ENCODE measurements at places on chromosomes 2 and 18. TPM values are rescaled to one million over a fixed set of nuclear protein-coding genes. Genes with fewer than 3 reads are reported as not detected.

- DNase-seq, result no peak
Observed at GRCh38 chr2:69689466-69689865, 45.9 kb upstream of the AAK1 start.

DNA sequence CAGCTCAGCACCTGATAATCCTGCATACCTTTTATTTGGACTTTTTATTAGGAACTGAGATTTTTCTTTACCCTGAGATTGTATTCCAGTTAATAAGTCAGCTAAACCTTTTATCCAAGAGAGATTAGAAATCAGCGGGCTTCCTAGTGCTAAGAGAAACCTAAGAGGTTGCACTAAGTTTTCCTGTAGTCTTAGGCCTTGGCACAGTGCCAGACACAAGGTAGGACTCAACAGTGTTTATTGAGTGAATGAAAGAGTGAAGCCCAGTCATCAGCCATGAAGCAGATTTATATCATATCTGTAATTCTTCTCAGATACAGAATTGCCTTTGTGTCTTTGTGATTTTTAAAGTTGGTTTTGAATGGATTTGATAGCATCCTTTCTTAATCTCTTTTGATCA, 13.6 kb downstream of the OTX1 start:
- no peak for DNase-seq

DNA sequence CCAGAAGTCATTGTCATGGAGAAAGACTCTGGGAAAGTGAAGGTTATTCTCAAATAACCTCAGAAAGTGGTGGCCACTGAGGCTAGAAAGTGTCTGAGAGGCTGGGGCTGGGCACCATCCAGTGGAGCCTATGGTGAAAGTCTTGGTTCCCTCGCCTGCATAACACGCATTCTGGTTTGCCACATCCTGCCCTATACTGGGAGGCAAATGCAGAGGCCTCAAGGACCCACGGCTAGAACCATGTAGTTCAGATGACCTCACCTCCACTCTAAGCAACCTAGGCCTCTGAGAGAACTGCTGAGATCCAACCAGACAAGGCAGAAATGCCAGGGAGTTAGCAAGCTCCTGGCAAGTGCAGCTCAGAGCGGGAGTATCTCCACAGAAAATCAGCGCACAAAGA, 5.1 kb downstream of the ITGB6 start:
- DNase-seq, result no peak

- DNase-seq, result no peak
Observed at GRCh38 chr2:148533004-148533403, 111.5 kb upstream of the EPC2 start.

DNA sequence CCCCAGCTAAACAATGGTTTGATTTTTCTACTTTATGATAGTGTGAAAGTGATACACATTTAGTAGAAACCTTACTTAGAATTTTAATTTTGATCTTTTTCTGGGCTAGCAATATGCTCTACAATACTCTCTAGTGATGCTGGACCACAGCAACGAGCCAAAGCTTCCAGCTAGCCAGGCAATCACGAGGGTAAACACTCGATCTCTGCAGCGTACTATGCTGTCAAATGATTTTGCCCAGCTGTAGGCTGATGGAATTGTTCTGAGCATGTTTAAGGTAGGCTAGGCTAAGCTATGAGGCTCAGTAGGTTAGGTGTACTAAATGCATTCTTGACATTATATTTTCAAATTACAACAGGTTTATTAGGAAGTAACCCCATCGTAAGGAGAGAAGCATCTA, 207.5 kb downstream of the LRRTM4 start:
- DNase-seq, result no peak

- DNase-seq, result no peak
Observed at GRCh38 chr2:136210455-136210805, 92.5 kb upstream of the CXCR4 start.

DNA sequence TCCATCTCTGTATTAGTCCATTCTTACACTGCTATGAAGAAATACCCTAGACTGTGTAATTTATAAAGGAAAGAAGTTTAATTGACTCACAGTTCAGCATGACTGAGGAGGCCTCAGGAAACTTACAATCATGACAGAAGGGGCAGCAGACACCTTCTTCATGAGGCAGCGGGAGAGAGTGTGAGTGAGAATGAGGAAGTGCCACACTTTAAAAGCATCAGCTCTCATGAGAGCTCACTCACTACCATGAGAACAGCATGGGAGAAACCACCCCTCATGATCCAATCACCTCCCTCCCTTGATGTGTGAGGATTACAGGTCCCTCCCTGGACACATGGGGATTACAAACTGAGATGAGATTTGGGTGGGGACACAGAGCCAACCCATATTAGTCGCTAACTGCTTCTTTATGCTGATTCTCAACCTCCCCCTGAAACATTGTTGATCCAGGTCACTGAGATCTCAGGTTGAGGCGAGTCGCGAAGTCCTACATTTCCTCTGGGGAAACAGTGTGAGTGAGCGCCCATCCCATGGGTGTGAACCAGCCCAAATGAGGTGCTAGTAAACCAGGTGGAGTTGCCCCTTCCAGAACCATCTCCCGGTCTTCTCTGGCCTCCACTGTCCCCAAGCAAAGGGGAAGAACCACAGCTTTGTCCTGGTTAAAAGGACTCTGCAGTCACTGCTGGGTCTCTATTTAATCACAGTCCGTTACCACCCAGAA, 123.8 kb downstream of the CAPN13 start:
- DNase-seq, result no peak

GRCh38 chr2:189411860-189412259, 29.4 kb upstream of the WDR75 start:
- peak; percentile 90 for DNase-seq

GRCh38 chr2:147980940-147981528, 39.5 kb downstream of the ORC4 start:
- no peak for DNase-seq

DNA sequence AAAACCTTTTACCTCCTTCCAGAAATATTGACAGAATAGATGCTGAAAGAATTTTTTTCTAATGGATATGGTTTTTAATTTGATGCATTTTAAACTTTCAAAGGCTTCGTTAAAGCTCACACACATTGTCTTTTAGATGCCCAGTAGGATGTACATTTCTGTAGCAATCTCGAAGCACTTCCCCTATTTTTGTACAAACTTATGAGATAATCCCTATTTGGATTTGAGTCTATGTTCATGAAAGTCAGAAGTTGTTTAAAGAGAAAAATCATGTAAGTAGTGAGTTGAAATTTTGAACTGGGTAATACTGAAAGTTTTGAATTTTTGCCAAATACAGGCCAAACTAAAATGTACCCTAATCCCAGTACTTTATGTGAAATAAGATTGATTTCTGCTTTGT, 38.1 kb upstream of the MMADHC start:
- no peak for DNase-seq

DNA sequence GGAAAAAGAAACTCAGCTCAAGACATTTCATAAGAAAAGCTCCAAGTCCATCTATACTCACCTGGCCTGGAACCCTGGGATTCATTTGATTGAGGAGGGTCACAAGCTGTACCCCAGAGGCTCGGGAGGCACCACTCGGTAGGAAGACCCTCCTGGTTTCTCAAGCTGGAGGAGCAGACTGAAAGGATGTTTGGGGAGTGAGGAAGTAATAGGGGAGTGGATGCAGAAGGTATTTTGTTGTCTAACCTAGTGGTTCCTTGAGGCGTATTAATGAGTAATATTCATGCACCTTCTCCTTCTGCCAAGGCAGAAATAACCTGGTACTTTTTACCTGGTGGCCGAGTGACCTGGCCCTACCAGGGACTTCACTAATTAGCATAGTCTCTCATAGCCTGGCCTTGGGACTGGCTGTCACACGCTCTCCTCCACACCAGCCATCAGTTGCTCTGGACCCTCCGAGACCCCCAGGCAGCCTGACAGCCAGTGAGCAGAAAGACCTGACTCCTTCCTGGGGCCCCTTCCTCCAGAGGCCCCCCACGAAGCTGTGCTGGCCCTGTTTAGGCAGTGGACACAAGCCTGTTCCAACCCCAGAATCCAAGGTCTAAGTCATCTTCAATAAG, 161.4 kb downstream of the BCL2 start:
- DNase-seq, result no peak

DNA sequence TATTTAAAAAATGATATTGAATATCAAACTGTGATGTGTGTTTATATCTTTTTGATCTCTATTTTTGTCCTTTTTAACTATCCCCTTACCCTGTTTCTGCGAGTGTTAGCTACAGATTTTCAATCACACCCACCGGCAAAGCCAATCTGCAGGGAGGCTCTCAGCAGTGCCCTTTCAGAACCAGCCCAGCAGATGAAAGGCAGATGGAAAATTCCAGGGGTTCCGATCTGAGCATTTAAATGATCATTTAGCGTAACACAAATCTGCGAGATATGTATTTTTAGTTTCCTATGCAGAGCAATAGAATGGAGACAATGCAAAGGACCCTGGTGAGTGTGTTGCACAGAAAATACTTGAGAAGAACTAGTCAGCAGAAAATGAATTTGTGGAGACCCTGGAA, 2170.5 kb upstream of the PIK3C3 start:
- no peak for DNase-seq

Gene SP140
- 0.97 TPM for polyA plus RNA-seq

Gene CTLA4
- polyA plus RNA-seq, result 0.13 TPM

Gene MBP
- 30.7 TPM for polyA plus RNA-seq

Gene AMER3
- not detected for polyA plus RNA-seq

Gene ADCYAP1
- 0.98 TPM for polyA plus RNA-seq

Gene VSNL1
- 5.9 TPM for polyA plus RNA-seq

Gene EGR4
- not detected for polyA plus RNA-seq

Gene SPDYA
- polyA plus RNA-seq, result 1.5 TPM
